ENCODE measurements at places on chromosomes 3 and 15.

DNA sequence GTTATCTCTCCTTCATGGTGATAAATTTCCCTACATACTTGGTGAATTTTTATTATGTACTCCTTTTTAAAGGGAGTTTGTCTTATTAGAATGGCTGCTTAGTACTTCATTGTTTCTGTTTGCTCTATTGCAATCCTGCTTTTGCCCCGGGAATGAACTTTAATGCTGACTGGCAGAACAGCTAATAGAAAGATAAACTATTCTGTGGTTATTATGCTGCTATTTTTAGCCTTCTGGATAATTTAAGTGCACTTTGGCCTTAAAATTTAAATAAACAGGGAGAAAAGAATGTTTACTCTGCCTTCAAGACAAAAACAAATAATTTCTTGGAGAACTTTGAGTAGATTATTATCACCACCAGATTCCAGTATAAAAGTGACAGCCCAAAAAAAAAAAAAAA is 413.8 kb upstream of the CCDC54 start:
- DNase-seq = peak; percentile 21

- no peak for DNase-seq
Observed at GRCh38 chr3:112391648-112392047, 58.7 kb downstream of the CD200 start.

GRCh38 chr15:69056365-69056764 is 41.9 kb downstream of the NOX5 start:
- DNase-seq = no peak

GRCh38 chr15:40115670-40116093 is 7.0 kb upstream of the BMF start:
- no peak for DNase-seq
